NCI-H2081 (cell line): ENCODE measurements at places on chromosomes 12 and 14.

- no peak for DNase-seq
Observed at GRCh38 chr14:44370727-44371126, 136.4 kb downstream of the FSCB start.

- DNase-seq: no peak
Observed at GRCh38 chr14:37819155-37820015, 224.0 kb downstream of the TTC6 start.

DNA sequence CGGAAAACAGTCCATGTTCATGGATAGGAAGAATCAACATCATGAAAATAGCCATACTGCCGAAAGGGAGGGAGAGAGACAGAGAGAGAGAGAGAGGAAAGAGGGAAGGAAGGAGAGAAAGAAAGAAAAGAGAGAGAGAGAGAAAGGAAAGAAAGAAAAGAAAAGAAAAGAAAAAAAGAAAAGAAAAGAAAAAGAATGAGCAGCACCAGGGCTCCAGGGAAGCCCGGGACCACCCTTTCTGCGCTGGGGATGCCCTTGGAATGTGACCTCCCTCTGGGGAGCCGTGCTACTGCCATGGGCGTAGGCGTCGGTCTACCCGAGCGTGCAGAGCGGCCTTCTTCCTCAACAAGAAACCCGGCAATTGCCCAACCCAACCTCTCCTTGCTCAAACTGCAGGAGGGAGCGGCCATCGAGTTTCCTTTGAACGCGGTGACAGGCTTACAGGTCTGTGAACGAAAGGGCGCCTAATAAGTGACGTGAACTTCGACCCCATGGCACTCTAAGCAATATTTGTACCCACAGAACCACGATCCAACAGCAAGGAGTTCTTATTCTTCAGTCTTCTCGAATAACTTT, 16.9 kb downstream of the OR6S1 start:
- DNase-seq: no peak

DNA sequence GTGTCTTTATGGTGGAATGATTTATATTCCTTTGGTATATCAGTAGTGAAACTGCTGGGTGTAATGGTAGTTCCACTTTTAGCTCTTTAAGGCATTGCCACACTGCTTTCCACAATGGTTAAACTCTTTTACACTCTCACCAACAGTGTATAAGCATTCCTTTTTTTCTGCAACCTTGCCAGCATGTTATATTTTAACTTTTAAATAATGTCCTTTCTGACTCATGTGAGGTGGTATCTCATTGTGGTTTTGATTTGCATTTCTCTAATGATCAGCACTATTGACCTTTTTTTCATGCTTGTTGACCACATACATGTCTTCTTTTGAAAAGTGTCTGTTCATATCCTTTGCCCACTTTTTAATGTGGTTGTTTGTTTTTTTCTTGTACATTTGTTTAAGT, 142.5 kb downstream of the MSRB3 start:
- no peak for DNase-seq

GRCh38 chr12:26274441-26275312, 79.3 kb downstream of the SSPN start:
- no peak for DNase-seq
